NCI-H226 (cell line): ENCODE measurements at places on chromosomes 16 and 17.

- DNase-seq: no peak
These were observed 188.3 kb downstream of the ZFHX3 start for GRCh38 chr16:72859581-72859980.

GRCh38 chr17:39751637-39752036 is 13.9 kb downstream of the GRB7 start:
- DNase-seq: no peak

DNA sequence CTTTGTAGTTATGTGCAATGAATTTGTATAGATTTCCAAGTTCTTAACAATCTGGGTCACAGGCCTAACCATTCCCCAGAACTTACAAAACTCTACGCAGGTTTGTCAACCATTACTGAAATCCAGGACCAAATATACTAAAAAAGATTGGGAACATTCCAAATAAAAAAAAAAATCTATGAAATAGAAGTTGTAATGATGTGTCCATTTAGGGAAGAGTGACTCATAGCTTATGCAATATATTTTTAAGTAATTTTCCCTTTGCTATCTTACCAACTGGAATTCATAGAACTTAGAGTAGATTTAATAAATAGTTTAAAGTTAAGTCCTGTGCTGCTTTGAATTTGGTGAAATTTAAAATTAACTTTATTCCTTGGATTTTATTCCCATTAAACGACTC is 393.2 kb downstream of the PMP22 start:
- no peak for DNase-seq

GRCh38 chr16:57986196-57986595 is 14.3 kb downstream of the ZNF319 start:
- no peak for DNase-seq

- DNase-seq: no peak
These were observed 185.3 kb upstream of the CACNG3 start for GRCh38 chr16:24070851-24071250.

DNA sequence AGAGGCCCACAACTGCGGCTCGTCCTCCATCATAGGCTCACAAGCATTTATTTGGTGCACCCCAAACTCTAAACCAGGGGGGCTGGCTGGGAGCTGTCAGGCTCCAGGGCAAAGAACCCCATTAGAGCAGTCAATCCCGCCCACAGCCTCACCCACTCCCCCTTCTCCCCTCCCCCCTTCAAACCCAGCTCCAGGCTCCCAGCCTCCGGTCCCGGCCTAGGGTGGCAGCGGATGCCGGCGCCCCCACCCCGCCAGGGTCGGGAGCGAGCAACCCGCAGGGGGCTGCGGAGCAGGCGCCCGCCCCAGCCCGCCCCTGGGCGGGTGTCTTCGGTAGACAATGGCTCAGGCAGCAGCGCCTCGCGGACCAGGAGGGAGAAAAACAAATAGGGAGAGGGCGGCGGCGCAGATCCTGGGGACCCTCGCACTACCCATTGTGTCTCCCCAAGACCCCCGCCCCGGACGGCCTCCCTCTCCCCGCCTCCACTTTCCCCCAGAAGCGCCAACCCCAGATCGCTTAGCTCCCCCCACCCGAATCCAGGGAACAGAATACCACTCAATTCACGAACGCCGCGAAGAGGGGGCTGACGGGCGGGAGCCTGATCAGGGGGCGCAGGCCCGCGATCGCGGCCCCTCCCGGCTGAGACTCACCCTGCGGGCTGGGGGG is 572 bp downstream of the FAM171A2 start:
- DNase-seq: no peak

- DNase-seq: no peak
These were observed 7.2 kb upstream of the MYCBPAP start for GRCh38 chr17:50501054-50501453.

DNA sequence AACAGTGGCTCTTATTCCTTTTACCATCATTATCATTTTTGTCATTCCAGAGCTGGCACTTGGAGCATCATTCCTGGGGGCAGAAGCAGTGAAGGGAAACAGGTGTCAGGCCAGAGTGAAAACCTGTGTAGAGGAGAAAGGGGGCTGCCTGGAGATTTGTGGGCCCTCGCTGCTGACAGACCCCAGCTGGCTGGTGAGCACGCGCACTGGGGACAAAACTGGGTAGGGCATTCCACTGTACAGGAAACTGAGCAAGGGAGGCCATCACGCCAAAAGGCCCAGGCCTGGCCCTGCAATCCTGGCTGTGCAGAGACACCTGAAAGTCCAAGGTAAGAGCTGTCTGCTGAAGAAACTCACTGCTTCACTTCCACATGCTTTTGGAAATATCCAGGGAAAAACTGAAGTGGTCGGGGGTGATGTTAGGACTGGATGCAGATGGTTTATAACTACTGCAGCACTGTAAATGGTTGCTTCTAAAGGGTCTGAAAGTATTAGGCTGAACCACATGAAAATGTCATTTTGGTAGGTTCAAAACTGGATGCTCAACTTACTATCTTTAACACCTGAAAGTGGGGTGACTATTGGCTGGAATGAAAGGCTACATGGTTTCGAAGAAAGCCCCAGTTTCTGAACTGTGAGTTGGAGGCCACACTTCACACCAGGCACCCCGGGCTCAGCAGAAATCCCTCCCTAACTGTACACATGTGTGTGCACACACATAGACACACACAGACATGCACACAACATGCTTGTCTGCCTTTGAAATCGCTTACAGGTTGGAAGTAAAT is 225.0 kb downstream of the C16orf78 start:
- DNase-seq: no peak

DNA sequence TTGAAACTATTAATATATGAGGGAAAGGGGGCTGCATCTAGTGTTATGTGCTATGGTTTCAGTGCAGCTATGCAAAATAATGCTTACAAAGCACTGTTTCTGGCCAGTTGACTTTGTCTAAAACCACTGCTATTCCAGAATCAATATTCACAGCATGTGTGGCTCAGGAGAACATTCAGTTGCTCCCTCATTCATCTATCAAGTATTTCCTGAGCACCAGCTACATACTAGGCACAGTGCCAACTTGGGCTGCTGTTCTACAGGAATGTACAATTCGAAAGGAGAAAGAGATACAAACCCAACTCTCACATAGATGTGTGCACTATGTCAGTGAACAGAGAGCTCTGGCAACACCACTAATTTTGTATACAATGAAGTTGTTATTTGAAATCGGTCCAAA is 183.0 kb downstream of the PHKB start:
- peak; percentile 82 for DNase-seq

DNA sequence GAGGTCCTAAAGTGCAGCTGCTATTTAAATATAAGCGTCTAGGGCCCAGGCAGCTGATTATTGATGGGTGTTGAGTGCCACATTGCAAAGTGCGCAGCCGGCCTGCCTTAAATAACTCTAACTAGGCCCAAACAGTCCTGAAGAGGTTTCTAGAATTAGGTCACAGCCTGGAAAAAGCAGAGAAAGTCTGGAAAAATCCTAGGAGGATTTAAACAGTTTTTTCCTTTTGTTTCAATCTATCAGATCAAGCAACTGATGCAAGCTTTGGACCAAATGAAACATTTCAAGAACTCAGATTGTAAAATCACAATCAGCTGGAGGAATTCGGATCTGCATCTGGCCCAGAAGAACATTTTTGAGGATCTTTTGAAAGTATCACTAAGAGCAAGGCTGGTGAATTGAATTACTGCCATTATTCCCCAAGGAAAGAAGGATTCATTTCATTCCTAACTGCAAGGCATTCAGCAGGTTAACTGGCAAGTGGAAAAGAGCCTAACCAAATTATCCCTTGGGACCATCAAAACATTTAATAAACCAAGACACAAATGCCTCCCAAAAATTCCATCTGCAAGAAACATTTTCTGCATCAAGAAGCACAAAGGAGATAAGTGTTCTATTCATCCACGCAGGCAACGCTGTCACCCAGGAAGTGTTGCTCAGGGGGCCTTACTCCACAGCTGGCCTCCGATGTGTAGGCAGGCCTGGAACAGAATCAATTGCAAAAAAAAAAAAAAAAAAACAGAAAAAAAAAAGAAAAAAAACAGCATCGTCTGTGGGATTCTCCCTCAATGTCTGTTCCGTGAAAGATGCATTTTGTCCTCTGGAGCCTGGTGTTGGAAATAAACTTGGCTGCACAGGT is 46.1 kb downstream of the IRX3 start:
- DNase-seq: no peak

DNA sequence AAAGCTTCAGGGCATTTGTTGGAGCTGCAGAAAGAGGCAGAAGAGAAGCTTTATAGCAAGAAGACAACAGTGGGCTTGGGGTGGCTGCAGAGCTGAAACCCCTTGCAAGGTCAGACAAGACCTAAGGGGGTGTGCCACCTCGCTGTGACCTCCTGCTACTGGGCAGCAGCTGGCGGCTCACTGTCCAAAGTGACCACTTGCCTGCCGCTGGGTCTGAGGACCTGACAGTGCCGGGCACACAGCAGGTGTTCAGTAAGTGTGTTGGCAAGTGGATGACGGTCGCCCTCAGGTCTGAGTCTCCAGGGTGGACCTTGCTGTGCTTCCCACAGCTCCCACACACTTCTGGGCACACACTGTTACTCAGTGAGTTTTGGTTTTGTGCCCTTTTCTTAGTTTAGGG is 336.5 kb downstream of the C16orf95 start:
- DNase-seq: no peak

DNA sequence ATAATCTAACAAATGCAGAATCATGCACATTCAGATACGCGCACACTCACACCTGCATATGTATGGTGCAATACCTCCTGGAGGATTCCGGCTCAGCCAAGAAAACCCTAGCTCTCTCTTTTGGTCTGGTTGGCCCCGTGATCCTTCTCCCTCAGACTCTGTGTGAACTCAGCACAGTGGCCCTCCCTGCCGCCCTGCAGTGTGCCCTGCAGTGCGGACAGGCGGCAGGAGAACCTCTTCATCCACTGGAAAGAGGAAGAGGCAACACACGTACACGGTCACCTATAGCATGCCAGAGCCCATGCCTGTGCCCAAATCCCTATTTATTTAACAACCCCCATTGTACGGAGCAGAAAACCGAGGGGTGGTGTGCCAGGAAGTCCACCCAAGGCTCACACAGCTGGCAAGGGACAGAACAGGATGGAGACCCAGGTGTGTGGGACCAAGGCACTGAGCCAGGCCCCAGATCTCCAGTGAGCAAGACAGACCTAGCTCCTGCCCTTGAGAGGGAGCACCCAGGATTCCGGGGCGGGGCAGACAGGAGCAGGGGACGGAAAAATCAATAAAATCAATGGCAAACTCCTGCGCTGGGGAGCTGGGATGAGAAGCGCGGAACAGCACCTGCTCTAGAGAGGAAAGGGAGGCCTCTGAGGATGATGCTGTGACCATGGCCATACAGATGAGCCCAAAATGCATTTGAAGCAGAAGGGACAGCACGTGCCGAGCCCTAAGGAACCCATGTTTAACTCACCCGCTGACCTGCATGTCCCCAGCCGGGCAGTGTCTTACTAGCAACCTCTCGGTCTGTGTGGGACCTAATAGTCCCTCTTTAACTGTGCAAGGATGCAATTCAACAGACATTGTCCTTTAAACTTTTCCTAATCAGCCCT is 54.7 kb upstream of the CIBAR2 start:
- no peak for DNase-seq

DNA sequence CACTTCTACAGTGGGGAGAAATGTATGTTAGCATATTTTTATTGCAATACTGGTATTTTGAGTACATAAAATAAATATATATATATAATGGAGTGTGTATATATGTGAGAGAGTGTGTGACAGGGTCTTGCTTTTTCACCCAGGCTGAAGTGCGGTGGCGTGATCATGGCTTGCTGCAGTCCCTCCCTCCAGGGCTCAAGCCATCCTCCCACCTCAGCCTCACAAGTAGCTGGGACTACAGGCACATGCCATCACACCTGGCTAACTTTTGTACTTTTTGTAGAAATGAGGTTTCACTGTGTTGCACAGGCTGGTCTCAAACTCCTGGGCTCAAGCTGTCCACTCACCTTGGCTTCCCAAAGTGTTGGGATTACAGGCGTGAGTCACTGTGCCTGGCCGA is 4.1 kb downstream of the CYLD start:
- no peak for DNase-seq

DNA sequence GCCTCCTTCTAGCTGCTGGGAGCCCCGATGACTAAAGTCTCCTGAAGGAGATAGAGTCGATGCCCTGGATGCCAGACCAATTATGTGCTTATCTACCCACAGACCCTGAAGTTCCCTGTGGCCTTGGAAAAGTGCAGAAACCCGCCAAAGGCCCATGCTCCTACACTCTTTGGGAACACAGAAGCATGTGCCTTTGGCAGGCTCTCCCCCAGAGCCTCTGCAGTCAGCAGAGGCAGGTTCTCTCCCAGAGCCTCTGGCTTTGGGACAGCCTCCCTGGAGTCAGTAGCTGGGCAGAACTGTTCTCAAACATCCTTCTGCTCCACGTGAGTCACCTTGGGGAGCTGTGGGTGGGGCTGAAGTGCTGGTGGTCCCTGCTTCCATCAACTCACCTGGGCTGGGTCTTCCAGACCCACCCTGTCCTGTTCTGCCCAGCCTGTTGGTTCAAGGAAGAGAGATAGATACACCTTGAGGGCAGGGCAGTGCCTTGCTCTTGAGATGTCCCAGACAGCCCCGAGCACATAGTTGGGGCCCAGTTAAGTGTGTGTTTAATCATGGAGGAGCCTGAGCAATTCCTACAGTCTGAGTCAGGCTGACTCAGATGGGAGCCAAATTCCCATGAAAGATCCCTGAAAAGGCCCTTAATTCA is 3.2 kb upstream of the CDK5RAP3 start:
- DNase-seq: peak; percentile 87

- no peak for DNase-seq
These were observed 641 bp downstream of the COG8 start for GRCh38 chr16:69338557-69339288.

GRCh38 chr17:63500543-63501390 is 22.4 kb upstream of the KCNH6 start:
- DNase-seq: no peak

GRCh38 chr17:13351046-13351445 is 250.7 kb downstream of the HS3ST3A1 start:
- DNase-seq: peak; percentile 51

DNA sequence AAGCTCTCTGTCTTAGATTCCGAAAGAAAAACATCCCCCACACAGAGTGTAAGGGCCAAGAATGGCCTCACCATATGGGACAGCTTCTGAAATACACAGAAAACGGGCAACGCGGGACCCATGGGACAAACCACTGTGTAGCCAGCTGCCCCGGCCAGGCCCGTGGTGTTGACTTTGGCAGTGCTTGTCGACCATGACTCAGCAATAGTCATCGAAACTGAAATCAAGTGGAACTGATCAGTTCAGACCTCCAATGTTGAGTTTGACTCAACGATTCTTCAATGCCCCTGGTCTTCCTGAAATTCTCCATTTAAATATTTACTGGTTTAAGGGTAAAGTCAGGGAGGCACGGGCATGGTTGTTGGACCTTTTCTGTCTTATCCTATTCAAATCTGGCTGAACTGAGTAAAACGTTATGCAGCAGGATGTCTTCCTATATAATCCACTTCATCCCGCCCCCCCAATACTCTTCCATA is 27.5 kb downstream of the ZFHX3 start:
- no peak for DNase-seq

- DNase-seq: no peak
These were observed 12.8 kb upstream of the GNG13 start for GRCh38 chr16:813204-813915.

- DNase-seq: no peak
These were observed 680.7 kb upstream of the SALL1 start for GRCh38 chr16:51831595-51832367.

GRCh38 chr16:73000020-73000906 is 47.7 kb downstream of the ZFHX3 start:
- no peak for DNase-seq
